Psoas muscle (tissue), 8 donors: ENCODE measurements at places on chromosomes 12 and 14. TPM values are rescaled to one million over a fixed set of nuclear protein-coding genes. Genes with fewer than 3 reads are reported as not detected.
A peak's percentile ranks its signal among the peaks of the same experiment; 100 is the strongest.

DNA sequence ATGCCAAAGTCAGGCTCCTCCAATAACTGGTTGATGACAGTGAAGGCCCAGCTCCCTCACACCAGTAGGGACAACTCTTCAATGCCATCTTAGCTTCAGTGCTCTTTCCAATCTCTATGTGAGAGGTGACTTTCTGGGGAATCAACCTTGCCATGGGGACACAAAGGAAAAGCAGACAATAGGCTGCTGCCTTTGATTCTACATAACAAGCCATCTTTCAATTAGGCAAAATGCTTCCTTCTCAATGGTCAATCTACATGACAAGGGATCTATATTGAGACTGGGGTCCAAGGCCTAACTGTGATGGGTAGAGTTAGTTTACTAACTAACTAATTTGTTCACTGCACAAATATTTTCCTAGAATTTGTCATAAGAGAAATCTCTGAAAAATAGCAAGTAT, 1417.5 kb upstream of the SEL1L start:
- H3K27ac ChIP-seq, result no peak overlapping the region
- H3K4me1 ChIP-seq, result no peaks in the 10 kb centered on the region
- no peak overlapping the region for H3K4me3 ChIP-seq
- H3K27me3 ChIP-seq, result no peaks in the 10 kb centered on the region
- DNase-seq, result no peak

- no peak overlapping the region for H3K4me3 ChIP-seq
- H3K4me1 ChIP-seq, result peaks cover 4% of the 10 kb centered on the region
- DNase-seq, result no peak
- no peaks in the 10 kb centered on the region for H3K27me3 ChIP-seq
- H3K27ac ChIP-seq, result no peak overlapping the region
Measured at GRCh38 chr12:49965836-49966235, 4.2 kb downstream of the AQP5 start.

DNA sequence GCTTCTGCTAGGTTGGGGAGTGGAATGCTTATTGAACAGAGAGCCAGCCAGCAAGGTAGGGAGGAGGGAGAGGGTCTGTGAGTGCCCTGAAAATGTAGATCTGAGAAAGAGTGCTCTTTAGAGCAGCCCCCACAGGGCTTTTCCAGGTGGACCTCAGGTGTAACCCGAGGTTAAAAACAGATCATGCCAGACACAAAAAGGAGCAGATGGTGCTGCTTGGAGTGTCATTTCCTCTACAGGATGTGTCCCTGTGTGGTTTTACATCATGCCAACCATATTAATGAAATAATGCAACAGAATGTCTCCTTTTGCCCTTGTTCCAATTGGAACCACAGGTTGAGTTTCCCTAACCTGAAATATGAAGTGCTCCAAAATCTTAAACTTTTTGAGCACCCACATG, 6.4 kb downstream of the SUSD6 start:
- H3K36me3 ChIP-seq, result peaks cover 2% of the 10 kb centered on the region
- H3K27ac ChIP-seq, result peak overlapping the region; percentile 97
- H3K27me3 ChIP-seq, result no peaks in the 10 kb centered on the region
- DNase-seq, result no peak
- no peak overlapping the region for H3K4me3 ChIP-seq

DNA sequence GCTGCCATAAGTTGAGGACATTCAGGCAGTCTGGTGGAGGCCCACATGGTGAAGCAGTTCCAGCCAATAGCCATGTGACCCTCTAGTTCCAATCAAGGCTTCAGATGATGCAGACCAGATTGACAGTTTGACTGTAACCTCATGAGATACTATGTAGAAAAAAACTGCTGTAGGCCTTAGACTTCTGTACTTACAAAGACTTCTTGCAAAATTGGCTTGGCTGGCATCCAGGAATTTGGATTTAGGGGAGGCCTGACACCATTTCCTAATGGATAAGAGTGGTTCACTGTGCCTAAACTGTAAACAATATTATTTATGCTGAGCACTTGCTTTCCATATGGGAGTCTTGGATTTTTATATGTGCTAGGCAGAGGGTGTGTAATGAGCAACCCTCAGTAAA, 76.4 kb downstream of the RGS6 start:
- H3K36me3 ChIP-seq, result no peaks in the 10 kb centered on the region
- no peaks in the 10 kb centered on the region for H3K27me3 ChIP-seq
- no peaks in the 10 kb centered on the region for H3K4me1 ChIP-seq
- no peak overlapping the region for H3K4me3 ChIP-seq

DNA sequence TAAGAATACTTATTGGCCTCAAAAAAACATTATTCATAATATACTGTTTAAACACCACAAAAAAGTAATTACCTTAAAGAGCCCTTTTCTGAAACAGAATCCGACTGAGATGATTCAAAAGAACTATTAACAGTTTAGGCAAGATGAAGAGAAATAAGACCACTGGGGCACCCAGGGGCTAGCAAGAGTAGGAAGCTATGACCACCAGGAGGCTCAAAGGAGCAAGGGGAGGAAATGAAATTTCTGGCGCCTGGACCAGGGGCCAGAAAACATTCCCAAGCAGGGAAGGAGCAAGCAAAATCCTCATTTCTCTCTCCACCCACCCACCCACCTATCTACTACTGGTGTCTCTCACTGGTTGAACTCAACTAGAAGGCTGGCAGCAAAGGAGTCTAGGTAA, 6.3 kb upstream of the DCAF4 start:
- no peak overlapping the region for H3K27ac ChIP-seq
- DNase-seq, result no peak
- no peaks in the 10 kb centered on the region for H3K4me1 ChIP-seq
- H3K36me3 ChIP-seq, result no peaks in the 10 kb centered on the region
- H3K4me3 ChIP-seq, result no peak overlapping the region

DNA sequence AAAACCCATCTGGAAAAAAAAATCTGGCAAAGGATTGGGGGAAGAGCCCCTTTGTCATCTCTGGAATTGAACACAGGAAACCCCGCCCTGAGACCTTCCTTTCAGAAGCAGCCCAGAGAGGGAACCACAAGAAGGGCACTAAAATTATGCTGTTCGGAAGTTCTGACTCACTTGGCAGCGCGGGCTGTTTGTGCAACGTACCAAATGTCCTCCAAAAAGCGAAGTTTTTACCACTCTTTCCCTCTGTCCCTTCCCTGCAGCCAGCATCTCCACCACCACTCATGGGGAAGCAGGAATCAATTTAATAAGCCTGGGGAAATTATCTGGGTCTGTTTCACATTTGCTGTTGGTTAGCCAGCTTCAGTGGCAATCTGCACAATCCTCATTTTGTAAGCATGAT, 3.2 kb upstream of the SYNE3 start:
- H3K4me1 ChIP-seq, result peaks cover 42% of the 10 kb centered on the region
- H3K36me3 ChIP-seq, result peaks cover 5% of the 10 kb centered on the region
- no peak overlapping the region for H3K27ac ChIP-seq
- H3K4me3 ChIP-seq, result no peak overlapping the region
- peak; percentile 86 for DNase-seq

DNA sequence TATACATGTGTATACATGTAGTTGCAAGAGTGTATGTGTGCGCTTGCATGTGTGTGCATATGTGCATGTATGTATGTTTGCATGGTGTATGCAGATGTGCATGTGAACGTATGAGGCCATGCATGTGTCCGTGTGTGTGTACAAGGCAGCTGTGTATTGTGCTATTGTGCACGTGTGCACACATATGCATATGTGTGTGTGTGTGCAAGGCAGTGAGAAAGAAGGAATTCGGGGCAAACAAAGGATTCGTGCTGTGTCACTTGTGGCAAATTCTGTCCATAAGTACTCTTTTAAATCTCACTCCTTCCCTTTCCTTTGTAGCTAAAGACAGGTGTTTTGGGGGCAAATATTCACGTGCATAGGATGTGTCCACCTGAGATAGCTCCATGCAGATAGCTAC, 227.1 kb downstream of the VRK1 start:
- H3K36me3 ChIP-seq, result no peaks in the 10 kb centered on the region
- no peaks in the 10 kb centered on the region for H3K27me3 ChIP-seq
- H3K4me3 ChIP-seq, result no peak overlapping the region
- no peak overlapping the region for H3K27ac ChIP-seq
- H3K4me1 ChIP-seq, result no peaks in the 10 kb centered on the region
- no peak for DNase-seq

DNA sequence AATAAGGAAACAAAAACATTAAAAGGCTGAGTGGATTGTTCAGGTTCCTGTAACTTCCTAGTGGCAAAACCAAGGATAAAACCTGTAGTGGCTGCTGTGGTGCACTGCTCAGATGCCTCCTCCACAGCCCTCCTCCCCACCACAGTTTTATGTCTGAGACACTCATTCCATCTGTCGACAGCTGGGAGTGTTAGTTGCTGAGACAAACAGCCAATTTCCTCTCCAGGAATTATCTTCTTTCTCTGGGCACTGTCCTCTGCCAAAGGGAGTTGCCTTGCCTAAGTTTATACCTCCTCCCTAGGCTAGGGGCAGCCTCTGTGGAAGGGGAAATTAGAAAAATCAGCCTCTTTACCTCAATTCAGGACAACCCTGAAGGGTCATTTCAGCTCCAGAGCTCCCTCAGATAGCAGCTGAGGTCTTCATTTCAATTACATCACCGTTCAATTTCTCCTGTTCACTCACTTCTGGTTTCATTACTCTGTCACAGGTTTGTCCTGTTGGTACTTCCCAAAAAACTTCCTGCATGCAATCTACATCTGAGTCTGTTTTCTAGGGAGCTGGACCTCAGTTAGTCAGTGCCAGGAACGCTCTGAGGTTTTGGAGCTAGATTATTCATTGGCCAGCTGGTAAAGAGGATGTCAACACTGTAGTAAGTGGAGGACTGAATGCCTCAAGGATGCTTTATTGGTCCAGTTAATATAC, 74.9 kb upstream of the ATP2B1 start:
- H3K4me1 ChIP-seq, result no peaks in the 10 kb centered on the region
- H3K27ac ChIP-seq, result no peak overlapping the region
- no peaks in the 10 kb centered on the region for H3K36me3 ChIP-seq
- DNase-seq, result no peak

DNA sequence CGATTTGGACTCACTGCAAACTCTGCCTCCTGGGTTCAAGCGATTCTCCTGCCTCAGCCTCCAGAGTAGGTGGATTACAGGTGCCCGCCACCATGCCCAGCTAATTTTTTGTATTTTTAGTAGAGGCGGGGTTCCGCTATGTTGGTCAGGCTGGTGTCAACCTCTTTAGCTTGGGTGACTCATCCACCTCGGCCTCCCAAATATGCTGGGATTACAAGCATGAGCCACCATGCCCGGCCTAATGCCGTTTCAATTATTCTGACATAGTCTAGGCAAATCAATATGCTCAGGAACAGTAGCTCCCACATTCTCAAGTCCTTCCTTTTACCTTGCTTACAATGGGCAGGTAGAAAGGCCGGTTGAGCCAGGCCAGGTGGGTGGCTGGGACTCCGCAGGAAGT, 82.0 kb upstream of the EEA1 start:
- H3K27ac ChIP-seq, result no peak overlapping the region
- H3K4me1 ChIP-seq, result no peaks in the 10 kb centered on the region
- H3K27me3 ChIP-seq, result no peaks in the 10 kb centered on the region
- H3K36me3 ChIP-seq, result no peaks in the 10 kb centered on the region
- DNase-seq, result no peak
- H3K4me3 ChIP-seq, result no peak overlapping the region

DNA sequence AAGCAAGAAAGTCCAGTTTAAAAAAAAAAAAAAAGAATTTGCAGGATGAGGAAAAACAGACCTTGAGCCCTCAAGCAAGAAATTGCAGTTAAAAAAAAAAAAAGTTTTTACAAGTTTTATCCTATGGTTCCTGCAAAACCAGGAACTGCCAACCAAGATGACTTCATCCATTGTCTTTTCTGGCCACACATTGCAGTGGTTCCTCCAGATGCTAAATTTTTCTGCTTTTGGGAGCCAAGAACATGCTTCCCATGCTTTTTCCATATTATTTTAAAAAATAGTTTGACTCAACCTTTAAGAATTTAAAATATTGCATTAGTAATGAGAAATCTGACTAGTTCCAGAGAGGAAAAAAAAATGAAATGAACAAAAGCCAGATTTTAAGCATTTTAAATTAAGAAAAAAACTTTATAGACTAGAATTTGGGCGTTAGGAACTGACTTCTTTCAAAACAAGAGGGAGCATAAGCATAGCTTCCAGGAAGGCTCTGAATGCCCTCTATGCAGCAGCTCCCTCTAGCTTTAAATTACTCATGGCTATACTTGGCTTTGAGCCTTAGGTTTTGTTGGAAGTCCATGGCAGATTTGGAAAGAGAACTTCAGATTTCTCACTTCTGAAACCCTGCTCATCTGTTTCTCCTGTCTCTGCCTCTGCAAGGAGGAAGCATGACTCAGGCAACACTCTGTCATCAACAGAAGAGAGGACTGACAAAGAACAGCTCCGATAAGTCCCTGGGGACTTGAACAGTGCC, 124.5 kb downstream of the GPR65 start:
- H3K4me1 ChIP-seq, result no peaks in the 10 kb centered on the region
- DNase-seq, result no peak
- no peaks in the 10 kb centered on the region for H3K27me3 ChIP-seq
- peak overlapping the region; percentile 41 for H3K27ac ChIP-seq
- no peak overlapping the region for H3K4me3 ChIP-seq

DNA sequence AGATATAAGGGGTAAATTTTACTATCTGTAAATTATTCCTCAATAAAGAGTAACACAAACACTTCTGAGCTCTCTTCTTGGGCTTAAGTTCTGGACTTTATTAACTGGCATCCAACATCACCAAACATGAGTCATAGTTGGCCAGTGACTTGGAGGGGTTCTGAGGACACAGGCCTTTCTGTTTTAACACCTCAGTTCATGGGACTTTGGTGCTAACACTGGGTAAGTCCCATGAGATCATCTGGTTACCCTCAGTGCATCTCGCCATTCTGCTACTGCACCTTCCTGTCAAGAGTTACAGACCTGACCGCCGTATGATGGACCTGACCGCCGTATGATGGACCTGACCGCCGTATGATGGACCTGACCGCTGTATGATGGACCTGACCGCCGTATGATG, 9.9 kb downstream of the SLC15A4 start:
- no peak for DNase-seq
- H3K36me3 ChIP-seq, result peaks cover 11% of the 10 kb centered on the region
- no peak overlapping the region for H3K4me3 ChIP-seq
- H3K4me1 ChIP-seq, result peaks cover 77% of the 10 kb centered on the region
- peak overlapping the region; percentile 95 for H3K27ac ChIP-seq
- H3K27me3 ChIP-seq, result no peaks in the 10 kb centered on the region

DNA sequence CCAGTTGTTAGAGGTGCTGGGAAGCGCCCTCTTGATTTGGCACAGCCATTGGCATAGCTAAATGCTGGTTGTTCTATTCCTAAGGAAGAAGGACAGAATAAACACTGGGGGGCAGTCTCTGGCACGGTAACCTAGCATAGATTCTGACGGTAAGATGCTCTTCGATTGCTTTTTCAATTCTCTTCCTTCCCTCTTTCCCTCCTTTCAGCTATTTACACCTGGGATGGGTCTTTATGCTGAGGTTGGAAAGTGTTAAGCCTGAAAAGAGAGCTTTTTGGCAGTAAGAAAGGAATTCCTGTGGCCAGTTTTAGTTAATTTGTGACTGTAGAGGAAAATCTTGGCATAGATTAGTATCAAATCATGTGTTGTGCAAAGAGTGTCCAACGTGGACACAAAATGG, 162.8 kb downstream of the SNAPC1 start:
- no peaks in the 10 kb centered on the region for H3K36me3 ChIP-seq
- no peaks in the 10 kb centered on the region for H3K4me1 ChIP-seq
- no peak for DNase-seq
- no peak overlapping the region for H3K4me3 ChIP-seq

The TBK1 gene
- polyA plus RNA-seq, result 20.3 TPM

The ARHGEF40 gene
- polyA plus RNA-seq, result 7.3 TPM

The WDHD1 gene
- 0.95 TPM for polyA plus RNA-seq

The DDN gene
- polyA plus RNA-seq, result 72.6 TPM

The DACT1 gene
- polyA plus RNA-seq, result 0.34 TPM

The COL2A1 gene
- polyA plus RNA-seq, result not detected

The FAM186B gene
- polyA plus RNA-seq, result 0.23 TPM

The DIO3 gene
- polyA plus RNA-seq, result 1.0 TPM

The RD3L gene
- not detected for polyA plus RNA-seq

The MORN3 gene
- 0.12 TPM for polyA plus RNA-seq
